Activated T-helper 9 cell treated with anti-CD3 and anti-CD28 coated beads, Interleukin-2, amount 50 U/mL, for 16 hours (primary cell): ENCODE measurements at places on chromosomes 1 and 21.

DNA sequence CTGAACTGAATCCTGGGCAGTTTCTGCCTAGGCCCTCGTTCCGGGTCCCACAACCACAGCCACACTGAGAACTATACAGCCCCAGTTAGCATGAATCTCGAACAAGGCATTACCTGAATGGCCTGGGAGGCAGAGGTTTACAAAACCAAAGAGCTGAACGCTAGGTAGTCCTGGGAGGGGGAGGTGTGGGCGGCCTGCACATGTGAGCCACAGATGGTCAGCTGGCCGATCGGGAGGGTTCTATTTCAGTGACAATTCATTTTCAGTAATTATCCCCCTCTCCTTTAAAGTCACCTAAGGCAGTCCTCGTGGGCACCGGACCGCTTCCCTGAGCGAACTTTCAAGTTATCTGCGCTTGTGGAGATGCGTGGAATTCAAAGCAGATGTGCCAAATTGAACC lies 111.9 kb downstream of the GLIS1 start:
- no peak for DNase-seq

GRCh38 chr1:168637350-168637991 lies 61.1 kb downstream of the XCL1 start:
- no peak for DNase-seq

- DNase-seq = peak; percentile 77
Observed at GRCh38 chr1:147545133-147545532, 3.8 kb downstream of the BCL9 start.

- no peak for DNase-seq
Observed at GRCh38 chr1:63780565-63780964, 6.7 kb downstream of the ROR1 start.

DNA sequence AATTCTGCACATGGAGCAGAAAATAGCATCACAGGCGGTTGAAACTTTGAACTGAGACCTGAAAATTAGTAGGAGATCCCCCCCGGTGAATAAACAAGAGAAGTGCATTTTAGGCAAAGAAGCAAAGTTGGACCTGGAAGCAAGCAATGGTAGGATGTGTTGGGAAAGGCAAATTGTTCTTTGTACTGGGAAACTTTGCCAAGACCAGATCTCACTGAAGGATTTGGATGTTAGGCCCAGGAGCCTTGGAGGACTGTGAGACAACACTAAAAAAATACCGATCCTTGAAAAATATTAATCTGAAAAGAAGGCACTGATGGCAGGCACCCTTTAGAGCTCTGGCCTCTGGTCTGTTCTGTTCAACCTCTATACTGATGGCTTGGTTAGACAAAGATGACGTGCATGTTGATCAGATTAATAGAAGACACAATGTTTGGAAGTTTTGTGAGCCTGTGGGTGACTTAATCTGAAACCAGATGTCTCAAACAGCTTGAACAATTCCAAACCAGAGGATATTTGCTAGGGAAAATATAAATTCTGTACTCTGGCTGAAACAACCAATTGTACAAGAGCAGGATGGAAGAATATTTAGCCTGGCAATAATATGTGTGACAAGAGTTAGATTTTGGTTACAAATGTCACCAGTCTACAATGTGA lies 108.4 kb downstream of the ROR1 start:
- no peak for DNase-seq

GRCh38 chr1:25809929-25810328 lies 9.8 kb upstream of the MTFR1L start:
- no peak for DNase-seq

- DNase-seq = no peak
Observed at GRCh38 chr1:941588-942383, 17.3 kb downstream of the NOC2L start.

GRCh38 chr1:209692745-209693504 lies 11.7 kb upstream of the HSD11B1 start:
- peak; percentile 55 for DNase-seq

GRCh38 chr1:58979677-58980076 lies 195.8 kb upstream of the JUN start:
- no peak for DNase-seq

DNA sequence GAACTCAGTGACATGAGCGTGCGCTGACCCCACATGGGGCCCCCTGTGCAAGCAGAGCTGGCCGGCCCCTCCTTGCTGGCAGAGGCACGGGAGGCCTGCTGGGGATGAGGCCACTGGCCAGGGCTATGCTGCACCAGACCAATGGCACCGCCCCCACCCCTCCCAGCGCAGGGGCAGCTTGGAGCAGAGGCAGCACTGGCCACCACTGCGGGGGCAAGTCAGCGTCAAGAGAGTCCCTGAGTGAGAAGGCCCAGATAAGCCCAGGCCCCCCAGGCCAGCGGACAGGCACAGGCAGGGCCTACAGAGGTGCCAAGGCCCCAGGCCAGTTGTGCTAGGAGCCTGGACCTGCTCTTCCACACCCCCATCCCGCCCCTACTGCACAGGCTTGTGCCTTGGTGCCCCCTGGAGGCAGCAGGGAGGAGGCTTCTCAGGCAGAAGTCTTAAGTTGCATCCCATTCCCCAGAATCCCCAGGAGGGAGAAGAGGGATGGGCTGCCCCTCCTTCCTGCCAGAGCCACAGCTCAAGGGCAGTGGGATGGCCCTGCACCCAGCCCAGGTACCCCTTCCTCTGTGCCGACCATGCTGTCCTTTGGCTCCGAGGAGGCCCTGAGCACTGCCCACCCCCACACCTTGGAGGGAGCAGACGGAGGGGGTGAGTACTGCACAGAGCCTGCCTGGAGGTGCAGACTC lies 35.8 kb downstream of the EPHX1 start:
- DNase-seq = no peak

- DNase-seq = no peak
Observed at GRCh38 chr1:11559591-11559970, 80.6 kb downstream of the DISP3 start.

- DNase-seq = no peak
Observed at GRCh38 chr1:57512386-57512785, 88.5 kb upstream of the DAB1 start.

DNA sequence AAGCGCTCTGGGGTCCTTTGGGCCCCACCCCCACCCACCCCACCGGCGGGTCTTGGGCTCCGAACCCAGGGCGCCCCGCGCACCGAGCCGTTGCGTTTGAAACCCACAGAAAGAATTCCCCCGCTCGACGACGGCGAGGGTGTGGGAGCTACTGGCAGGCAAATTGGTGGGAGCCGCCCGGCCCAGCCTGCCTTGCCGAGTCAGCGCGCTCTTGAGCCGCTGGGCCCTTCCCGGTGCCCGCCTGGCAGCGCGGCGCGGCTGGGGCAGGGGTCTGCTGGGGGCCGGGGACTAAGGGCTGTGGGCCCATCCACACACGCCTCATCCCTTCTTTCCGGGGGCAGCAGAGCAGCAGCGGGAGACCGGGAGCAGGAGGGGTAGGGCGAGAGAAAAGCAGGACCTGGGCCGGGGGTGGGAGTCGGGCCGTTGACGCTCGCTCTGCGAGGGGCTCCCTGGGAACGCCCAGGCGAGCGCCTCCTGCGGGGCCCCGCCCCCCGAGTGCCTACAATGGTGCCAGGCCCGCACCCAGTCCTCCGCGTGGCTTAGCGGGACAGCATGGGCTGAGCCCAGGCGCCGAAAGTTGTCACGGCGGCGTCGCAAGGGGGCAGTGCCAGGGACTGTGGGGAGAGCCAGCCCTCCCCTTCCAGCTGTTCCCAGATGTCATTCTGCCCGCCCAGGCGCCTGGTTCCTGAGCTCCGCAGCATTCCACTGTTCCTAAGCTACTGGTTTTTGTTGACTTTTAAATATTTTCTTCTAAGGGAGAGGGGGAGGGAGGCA lies at the start of gene C1orf94:
C1orf94 (plus strand) TSS at position 78 of the 774 bp plus-strand sequence. CDS start 883 bp downstream, outside the sequence.
- no peak for DNase-seq

DNA sequence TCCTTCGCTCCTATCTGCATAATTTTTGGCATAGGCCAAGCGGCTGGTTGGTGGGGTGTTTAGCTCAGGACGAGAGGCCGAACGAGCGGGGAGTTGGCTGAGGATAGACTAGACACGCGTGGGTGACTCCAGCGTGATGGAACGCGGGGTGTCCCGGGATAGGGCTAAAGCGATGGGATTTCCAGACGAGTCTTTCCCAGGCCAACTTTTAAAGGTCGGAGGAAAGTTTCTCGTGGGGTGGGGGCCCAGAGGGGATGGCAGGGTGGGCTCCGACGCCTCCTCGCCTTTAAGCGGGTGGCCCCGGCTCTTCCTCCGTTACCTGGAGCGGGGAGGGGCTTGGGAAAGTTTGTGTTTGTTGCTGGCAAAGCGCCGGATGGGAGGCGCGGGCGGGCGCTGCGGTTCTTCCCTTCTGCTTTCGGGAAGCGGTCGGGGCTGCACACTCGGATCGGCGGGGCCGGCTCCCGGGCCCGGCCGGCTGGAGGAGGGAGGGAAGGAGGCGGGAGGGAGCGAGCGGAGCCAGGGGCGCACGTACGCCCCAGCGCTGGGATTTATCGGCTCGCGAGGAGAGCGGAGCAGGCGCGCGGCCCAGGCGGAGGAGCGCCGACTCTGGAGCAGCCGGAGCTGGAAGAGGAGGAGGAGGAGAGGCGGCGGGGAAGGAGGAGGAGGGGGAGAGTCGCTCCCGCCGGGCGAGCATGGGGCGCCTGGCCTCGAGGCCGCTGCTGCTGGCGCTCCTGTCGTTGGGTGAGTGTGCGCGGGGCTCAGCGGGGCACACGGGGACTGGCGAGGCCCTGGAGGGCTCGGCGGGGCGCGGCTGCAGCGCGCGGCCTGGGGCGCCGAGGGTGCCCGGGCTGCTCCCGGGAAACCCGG lies at the start of gene PTGFRN:
PTGFRN (plus strand) TSS at position 405 of the 867 bp plus-strand sequence; CDS start at position 693, 288 bp downstream.
- peak; percentile 20 for DNase-seq

DNA sequence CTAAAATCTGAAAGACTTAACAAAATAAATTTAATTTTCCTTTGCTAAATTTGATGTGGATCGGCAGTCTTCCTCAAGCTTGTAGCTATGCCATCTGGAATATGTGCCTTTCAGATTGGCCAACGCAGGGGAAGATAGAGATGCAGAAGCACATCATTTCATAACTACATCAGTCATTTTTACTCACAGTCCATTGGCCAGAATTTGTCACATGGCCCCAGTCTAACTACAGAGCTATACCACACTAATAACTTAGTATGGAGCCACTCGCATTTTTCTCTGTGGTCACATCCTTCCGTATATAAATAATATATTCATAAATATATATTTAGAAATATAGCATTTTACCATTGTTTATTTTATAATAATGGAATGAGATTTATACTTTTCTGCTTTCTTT lies 59.0 kb upstream of the PRRX1 start:
- DNase-seq = no peak

GRCh38 chr1:19444296-19445021 lies 40.9 kb downstream of the CAPZB start:
- DNase-seq = no peak

DNA sequence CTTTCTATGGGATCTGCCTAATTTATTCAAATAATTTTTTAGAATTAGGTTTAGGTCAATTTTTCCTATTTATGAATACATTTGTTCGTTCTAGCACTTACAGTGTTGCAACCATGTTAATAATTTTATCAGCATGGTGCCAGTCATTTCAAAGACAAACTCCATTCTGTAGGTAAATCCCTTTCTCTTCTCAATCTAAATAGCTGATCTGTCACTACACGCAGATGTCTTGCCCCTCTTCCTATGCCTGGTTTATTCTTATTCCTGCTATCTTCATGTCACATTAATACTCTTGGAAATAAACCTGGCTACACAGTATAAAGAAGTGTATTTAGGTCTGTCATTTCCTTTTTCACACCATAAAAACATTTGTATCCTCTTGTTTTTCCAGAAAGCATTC lies 1172.4 kb downstream of the BRINP3 start:
- DNase-seq = no peak

GRCh38 chr1:20584890-20585289 lies 4.0 kb upstream of the CDA start:
- no peak for DNase-seq

GRCh38 chr1:226974544-226975258 lies 34.6 kb downstream of the COQ8A start:
- no peak for DNase-seq

- DNase-seq = no peak
Observed at GRCh38 chr21:14533499-14534428, 12.4 kb downstream of the SAMSN1 start.

- no peak for DNase-seq
Observed at GRCh38 chr21:44736291-44737004, 25.1 kb upstream of the TSPEAR start.

- DNase-seq = no peak
Observed at GRCh38 chr1:145980457-145980994, 15.9 kb downstream of the TXNIP start.

- peak; percentile 42 for DNase-seq
Observed at GRCh38 chr1:111747282-111747734, 8.1 kb upstream of the INKA2 start.

DNA sequence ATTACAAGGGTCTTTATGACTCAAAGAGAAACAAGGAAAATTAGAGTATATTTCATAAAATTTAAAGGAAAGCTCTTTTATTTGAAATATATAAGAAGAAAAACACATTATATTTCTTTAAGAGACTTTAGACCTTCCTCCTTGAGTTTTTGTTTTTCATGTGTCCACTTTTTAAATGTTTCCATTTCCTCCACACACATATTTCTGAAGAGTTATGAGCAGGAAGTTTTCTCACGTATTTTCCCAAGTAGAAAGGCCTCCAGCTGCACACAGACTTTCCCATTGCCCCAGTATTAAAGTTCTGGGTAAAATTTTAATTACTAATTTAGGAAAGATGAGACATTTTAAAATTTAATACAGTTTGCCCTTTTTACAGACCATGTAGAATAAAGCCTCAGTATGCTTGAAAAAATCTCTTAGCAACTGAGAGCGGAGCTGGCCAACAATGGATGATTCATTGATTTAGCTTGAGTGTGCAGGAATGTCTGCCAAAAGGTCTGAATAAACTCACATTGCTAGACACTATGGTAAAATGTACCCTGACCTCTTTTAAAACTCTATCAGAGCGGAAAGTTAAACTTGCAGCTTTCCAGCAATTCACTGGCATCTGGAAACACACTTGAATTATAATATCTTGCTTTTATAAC lies 57.9 kb downstream of the DDAH1 start:
- no peak for DNase-seq

GRCh38 chr1:83692524-83693381 lies 306.2 kb downstream of the TTLL7 start:
- DNase-seq = no peak

GRCh38 chr21:21688889-21689288 lies 690.7 kb downstream of the NCAM2 start:
- no peak for DNase-seq

DNA sequence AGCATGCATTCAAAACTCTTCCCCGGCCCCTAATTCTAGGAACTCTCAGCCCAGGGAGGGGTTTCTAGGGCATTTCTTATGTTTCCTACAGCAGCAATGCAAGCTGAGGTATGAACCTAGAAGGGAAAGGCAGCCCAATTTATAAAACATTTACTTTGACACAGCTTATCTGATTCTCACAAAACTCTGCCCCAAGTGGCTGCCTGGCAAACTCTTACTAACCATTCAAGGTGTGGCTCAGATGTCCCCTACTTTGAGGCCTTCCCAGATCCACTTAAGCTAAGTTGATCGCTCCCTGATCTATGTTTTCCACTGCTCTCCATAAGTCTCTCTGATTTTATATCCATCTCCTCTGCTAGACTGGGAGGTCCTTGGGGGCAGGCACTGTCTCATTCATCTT lies 35.4 kb downstream of the AK2 start:
- no peak for DNase-seq

GRCh38 chr1:217331698-217332097 lies 299.2 kb downstream of the GPATCH2 start:
- DNase-seq = no peak
